ENCODE measurements at places on chromosomes 1 and 21.

DNA sequence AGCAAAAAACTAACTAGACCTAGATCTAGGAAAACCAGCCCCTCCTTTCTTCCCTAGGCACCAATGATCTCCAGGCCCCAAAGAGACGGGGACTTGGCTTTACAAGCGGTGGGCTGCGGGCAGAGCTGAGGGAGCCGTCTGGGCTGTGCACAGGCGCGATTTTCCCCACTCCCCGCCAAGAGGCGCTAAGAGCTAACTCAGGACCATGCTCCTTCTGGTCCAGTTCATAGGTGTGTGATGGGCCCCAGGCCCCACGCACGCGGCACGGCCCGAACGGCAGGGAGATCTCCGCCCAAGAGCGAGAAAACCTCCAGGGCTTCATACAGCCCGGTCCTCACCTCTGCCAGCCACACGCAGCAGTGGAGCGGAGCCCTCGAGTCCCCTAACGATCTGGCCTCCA lies 7.5 kb upstream of the GPR153 start:
- no peak for DNase-seq

- no peak for DNase-seq
Observed at GRCh38 chr1:77018311-77018710, 151.0 kb downstream of the ST6GALNAC5 start.

DNA sequence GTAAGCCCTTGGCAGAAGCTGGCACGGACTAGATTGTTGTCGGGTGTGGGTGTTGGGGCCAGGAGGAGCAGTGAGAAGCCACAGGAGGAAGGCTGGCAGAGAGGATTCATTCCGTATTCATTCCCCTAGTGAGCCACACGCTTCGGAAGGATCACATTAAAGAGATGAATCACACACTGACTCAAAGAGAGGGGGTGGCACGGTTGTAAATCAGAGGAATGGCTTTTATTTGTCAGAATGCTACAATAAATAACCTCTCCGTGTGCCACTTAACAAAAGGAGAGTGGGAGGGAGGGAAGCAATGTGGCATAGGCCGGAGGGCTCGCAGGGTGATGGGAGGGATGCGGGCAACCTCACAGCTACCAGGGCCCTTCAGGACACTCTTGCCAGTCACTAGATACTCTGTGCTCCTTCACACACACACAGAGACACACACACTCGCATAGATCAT lies 135.5 kb downstream of the HIVEP3 start:
- peak; percentile 87 for DNase-seq

DNA sequence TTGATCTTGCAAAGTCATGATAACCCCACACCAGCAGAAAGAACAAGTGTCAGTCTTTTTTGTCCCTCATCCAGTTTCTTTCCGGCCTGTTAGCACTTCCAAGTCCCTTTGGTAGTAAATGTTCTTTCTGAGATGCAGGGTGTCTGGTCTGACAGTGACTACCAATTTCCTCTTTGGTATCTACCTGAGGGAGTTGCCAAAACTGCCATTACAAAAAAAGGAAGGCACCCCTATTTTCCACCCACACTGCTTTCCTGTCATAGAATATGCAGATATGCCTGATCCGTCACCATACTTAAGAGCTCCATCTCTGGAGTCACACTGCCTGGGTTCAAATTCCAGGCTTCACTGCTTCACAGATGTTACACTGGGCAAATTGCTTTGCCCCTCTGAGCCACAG lies 72.4 kb downstream of the ZNF281 start:
- no peak for DNase-seq

- DNase-seq: no peak
Observed at GRCh38 chr21:45950740-45951515, 30.6 kb upstream of the COL6A1 start.

GRCh38 chr1:11653101-11653860 lies 948 bp downstream of the FBXO2 start:
- no peak for DNase-seq

- no peak for DNase-seq
Observed at GRCh38 chr1:162951553-162952315, 90.8 kb upstream of the CCDC190 start.

DNA sequence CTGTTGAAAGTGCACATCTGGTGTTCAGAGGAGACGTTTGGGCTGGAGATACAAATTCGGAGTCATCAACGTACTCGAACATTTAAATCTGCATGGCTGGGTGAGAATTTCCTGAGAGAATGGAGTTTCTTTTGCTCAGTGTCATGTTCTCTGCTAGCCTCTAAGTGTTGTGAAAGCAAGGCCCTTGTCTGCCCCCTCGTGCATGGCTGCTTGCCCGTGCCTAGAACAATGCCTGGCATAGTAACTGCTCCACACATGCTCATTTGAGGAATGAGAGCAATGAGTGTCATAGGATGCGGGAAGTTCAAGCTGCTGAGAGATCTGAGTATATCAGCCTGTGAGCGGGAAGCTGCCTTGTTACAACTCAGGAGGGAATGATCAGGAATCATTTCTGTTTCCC lies 171.1 kb upstream of the CSF3R start:
- no peak for DNase-seq

GRCh38 chr1:197933647-197934046 lies 16.5 kb downstream of the LHX9 start:
- DNase-seq: no peak

DNA sequence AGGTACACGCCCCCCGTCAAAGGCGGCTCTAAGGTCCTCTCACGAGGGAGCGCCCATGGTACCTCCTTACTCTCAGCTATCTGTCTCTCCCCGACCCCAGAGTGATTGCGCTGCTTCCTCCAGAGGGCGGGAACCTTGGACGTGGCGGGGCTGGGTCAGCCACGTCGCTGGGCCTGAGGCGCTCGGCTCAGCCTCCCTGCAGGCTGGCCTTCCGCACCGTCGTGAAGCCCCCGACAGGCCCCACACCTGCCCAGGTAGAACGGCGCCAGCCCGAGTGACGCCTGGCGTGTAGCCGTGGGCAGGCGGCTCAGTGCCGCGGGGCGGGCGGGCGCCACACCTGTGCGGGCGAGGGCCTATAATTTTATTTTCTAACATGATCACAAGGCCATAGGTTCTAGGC lies 122.2 kb upstream of the BEND5 start:
- DNase-seq: no peak

DNA sequence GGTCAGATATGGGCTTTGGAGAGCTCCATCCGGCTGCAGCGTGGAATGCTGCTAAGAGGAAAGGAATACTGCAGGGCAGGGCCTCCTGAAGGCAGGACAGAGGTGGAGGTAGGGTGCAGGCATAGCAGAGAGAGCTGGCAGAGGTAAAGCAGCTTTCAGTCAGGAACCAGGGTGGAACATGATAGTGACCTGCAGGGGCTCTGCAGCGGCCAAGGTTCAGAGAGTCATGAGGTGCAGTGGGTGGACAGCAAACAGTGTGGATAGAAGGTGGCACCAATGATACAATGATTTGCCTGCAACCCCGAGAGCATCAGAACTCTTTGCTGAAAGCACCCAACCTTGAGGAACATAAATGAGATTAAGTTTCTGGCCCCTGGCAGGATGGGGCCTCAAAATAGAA lies 119.3 kb downstream of the BEND5 start:
- no peak for DNase-seq

GRCh38 chr21:8990326-8991087 lies 1530.9 kb upstream of the TPTE start:
- DNase-seq: no peak

- DNase-seq: no peak
Observed at GRCh38 chr1:86913399-86913895, 479 bp downstream of the SELENOF start.
